ENCODE measurements at places on chromosomes 2 and 18.

- no peak for DNase-seq
Measured at GRCh38 chr2:62158444-62159121, 37.3 kb upstream of the B3GNT2 start.

DNA sequence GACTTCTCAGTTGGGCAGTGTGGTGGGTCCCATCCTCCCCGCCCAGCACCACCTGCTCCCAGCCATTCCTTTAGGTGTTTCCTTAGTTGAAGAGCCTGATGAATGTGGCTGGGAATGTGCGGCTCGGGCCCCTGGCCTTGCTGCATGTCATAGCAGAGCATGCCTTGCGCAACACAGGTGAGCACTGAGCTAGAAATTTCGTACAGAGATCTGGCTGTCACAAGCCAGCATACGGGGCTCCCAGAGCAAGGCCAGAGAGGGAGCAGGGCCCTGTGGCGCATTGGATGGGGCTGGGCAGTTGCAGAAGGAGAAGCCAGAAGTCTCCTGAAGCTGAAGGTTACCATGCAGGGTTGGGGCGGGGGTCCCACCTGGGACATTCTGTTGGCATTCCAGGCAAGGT is 129.7 kb downstream of the WDSUB1 start:
- no peak for DNase-seq

DNA sequence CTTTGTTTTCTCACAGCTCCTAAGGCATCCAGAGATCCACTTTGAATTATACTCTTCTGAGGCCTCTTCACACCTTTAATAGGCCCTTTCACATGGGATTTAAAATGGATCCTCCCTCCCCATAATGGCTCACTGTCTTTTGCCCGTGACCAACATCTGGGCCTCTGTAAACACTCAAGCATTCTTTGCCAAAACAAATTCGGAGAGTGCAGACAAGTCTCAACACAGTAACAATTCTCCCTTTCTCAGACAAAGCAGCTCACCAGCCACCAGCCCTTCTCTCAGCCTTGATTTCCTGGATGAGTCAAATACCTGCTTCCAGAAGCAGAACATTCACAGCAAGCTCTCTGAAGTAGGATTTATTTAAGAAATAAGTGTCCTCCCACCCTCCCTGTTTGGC is 14.0 kb upstream of the IMP4 start:
- DNase-seq, result no peak

DNA sequence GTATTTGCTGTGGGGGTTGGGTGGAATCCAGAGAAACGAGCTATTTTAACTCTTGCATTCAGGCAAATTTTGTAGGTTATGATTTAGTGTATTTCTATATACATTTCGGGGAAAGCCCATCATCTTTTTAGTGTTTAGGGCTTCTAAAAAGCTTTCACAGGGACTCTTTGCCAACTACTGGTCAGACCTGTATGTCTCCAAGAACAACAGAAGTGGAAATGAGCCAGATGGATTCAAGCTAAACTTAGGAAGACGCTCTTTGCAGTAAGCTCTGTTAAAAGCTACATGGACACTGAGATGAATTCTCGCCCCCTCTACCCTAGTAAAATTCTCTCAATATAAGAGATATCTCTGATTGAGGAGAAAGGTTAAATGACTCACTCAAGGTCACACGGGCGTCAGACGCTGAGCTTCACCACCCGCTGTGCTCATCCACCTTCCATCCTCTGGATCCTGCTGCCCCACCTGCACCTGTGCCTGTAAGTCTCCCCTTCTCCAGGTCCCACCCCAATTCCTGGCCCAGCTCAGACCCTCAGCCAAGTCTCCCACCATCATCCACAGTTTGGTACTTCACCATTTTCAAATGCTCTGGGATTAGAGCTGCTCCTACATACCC is 85.6 kb downstream of the MARCHF4 start:
- no peak for DNase-seq

DNA sequence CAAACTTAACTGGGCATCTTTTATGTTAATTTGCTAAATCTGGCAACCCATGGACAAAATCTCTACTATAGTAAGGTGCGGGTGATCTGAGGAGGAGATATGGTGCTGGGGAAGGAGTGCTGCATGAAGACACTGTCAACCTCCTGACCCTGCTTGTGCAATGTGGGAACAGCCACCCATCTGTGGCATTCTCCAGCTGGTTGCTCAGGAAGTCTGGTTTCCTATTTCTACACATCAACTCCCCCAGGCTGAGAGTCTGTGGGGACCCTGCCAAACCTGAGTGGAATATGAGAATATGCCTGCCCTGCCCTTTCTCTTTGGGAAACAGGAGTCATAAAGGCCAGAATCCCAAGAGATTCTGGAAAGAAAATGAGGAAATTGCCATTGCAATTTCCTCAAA is 60.1 kb upstream of the PAX3 start:
- DNase-seq, result no peak

- DNase-seq, result no peak
Measured at GRCh38 chr2:206323486-206323885, 49.0 kb downstream of the ZDBF2 start.

DNA sequence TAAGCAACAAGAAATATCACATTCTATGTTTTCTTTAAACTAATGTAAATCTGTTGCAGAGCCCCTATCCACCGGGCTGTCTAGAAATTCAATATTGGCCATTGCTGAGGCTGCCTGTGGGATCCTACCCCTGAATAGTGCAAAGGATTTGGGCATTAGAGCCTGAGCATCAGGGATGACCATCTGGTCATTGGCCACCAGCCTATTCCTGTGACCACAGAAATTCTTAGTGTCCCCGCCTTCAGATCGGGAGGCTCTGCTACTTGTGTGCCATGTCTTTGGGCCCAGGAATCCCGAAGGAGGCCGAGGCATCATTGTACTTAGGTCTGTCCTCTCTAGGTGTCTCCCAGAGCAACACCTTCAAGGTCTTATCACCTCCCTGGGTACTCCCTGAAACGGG is 73.8 kb downstream of the HRH4 start:
- DNase-seq, result no peak
